ENCODE measurements at places on chromosomes 7 and 10. TPM values are rescaled to one million over a fixed set of nuclear protein-coding genes. Genes with fewer than 3 reads are reported as not detected.

TAS2R41 gene
- total RNA-seq: not detected

MYL7 gene
- total RNA-seq: not detected

FKBP6 gene
- total RNA-seq: not detected

WBP1L gene
- 85.5 TPM for total RNA-seq

CFAP58 gene
- total RNA-seq: 0.59 TPM

SPDYE9 gene
- not detected for total RNA-seq

PLOD3 gene
- 78.7 TPM for total RNA-seq

TAC1 gene
- total RNA-seq: not detected

CSGALNACT2 gene
- total RNA-seq: 37.7 TPM

UBE2H gene
- total RNA-seq: 61.2 TPM

HOXA10 gene
- 43.1 TPM for total RNA-seq

HOXA6 gene
- total RNA-seq: 5.0 TPM

EPHB6 gene
- 2.4 TPM for total RNA-seq

WIPF3 gene
- under 0.01 TPM for total RNA-seq

MINPP1 gene
- 22.1 TPM for total RNA-seq

C7orf57 gene
- total RNA-seq: under 0.01 TPM

OR9A2 gene
- total RNA-seq: not detected

DNAH11 gene
- total RNA-seq: under 0.01 TPM

MBL2 gene
- total RNA-seq: under 0.01 TPM

INHBA gene
- 97.8 TPM for total RNA-seq

TMEM130 gene
- 1.1 TPM for total RNA-seq

RGR gene
- total RNA-seq: not detected

Data from osteoblast (primary cell).